T-helper 2 cell treated with Interferon-gamma antibody and Interleukin-4, amounts not matched to agents 100 ng/mL and 5 ng/mL, for 36 hours (primary cell): ENCODE measurements at places on chromosomes 12 and 14. TPM values are rescaled to one million over a fixed set of nuclear protein-coding genes. Genes with fewer than 3 reads are reported as not detected.

KCNK10 gene
- not detected in 2 replicates for total RNA-seq

SLC2A3 gene
- 280 and 289 TPM in 2 replicates for total RNA-seq

TNS2 gene
- total RNA-seq: 1.3 and 1.6 TPM in 2 replicates

C12orf50 gene
- 0.09 TPM in 2 replicates for total RNA-seq

AQP2 gene
- total RNA-seq: not detected in 2 replicates

KRT3 gene
- total RNA-seq: not detected in 2 replicates

TEX52 gene
- 0.16 TPM in 1 of 2 replicates, not detected in the other for total RNA-seq

EFS gene
- not detected in 2 replicates for total RNA-seq

HSPB8 gene
- not detected in 2 replicates for total RNA-seq

TAS2R30 gene
- 3.7 and 3.8 TPM in 2 replicates for total RNA-seq

ITGB7 gene
- total RNA-seq: 742 and 770 TPM in 2 replicates

DIO2 gene
- total RNA-seq: not detected in 2 replicates

ARHGEF40 gene
- not detected in 2 replicates for total RNA-seq

CMA1 gene
- not detected in 2 replicates for total RNA-seq

MBD6 gene
- total RNA-seq: 75.0 and 78.0 TPM in 2 replicates

ERP27 gene
- 12.2 and 13.3 TPM in 2 replicates for total RNA-seq

SPATS2 gene
- total RNA-seq: 14.6 and 17.5 TPM in 2 replicates

TULP3 gene
- total RNA-seq: 7.0 and 7.6 TPM in 2 replicates

NRXN3 gene
- total RNA-seq: not detected in 2 replicates

KRT77 gene
- not detected in 2 replicates for total RNA-seq

KRT83 gene
- total RNA-seq: not detected in 2 replicates

RDH5 gene
- 10.4 and 14.1 TPM in 2 replicates for total RNA-seq

GNS gene
- 37.5 and 40.0 TPM in 2 replicates for total RNA-seq

BCL11B gene
- total RNA-seq: 79.2 and 79.6 TPM in 2 replicates

EMC9 gene
- total RNA-seq: 22.1 and 23.3 TPM in 2 replicates
